GM12878 (cell line): ENCODE measurements at places on chromosomes 2 and 18. TPM values are rescaled to one million over a fixed set of nuclear protein-coding genes. Genes with fewer than 3 reads are reported as not detected.

Gene MROH2A
- total RNA-seq, result not detected in 2 replicates

Gene RNU2-63P
- total RNA-seq, result 12.3 and 12.8 TPM in 2 replicates

Gene RNF103
- 10.6 and 11.0 TPM in 2 replicates for total RNA-seq

Gene PKDCC
- 4.3 TPM in 2 replicates for total RNA-seq

Gene SLC39A10
- total RNA-seq, result 13.3 and 14.2 TPM in 2 replicates

Gene CABLES1
- total RNA-seq, result 14.5 and 15.6 TPM in 2 replicates

Gene MARCHF4
- total RNA-seq, result not detected in 2 replicates
